ENCODE measurements at places on chromosomes 6 and 20.

DNA sequence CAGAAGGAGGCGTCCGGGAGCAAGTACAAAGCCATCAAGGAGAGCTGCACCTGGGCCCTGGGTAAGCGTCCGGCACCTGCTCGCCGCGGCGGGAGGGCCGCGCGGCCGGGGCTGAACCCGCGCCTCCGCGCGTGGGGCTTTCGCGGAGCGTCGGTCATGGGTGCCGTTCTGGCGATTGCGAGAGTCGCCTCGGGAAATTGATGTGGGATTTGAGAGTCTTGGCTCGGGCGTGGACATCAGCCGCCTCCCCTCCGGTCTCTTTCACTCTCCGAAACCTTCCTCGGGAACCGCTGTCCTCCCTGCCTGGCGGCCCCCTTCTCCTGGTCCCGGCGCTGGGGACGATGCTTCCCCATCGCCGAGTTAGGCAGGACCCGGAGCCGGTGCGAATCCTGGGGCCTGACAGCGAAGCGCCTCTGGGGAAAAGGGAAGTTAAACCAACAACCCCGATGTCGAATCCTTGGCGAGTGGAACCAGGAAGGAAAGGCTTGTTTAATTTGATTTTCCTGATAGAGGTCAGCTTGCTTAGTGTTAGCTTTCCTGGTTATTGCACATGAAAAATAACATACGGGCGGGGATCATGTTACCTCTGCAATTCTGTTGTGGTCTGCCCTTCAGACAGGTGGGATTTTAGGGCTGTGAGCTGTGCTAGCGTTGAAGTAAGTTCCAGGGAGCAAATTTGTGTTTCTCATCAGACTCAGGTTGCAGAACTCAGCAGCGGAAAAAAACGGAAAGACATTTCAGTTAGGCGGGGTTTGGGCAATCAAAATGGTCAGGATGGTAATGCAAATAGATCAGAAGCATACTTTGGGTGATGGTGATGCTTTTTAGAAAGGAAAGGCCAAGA is 594 bp downstream of the ARFGEF3 start:
- DNase-seq = peak; percentile 20

DNA sequence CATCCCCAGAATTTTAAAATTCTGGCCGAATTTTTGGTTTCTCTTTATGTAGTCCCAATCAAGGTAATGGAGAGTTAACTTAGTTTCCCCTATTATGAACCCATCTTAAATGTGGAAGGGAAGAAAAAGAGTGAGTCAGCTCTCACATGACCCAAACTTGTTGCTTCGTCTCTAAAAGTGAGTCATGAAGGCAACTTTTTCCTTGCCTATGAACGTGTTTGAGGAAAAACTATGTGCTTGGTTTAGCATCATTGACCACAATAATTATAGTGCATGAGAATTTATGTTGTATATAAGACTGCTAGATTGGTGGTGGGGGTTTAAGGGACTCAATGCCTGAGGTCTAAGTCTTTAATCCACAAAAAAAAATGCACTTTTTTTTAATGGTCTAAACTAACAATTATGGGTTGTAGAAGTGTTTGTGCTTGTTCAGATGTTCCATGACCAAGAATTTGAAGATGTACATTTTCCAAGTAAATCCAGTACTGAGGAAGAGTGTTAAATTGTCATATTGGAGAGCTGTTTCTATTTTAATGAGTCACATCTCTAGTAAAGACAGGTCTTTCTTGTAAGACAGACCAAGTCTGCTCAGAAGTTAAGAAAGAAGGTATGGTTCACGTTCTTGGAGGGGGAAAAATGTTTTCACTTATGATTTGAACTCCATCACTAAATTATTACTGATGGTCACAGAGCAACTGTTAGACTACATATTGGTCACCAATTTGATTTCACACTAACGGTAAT is 409.9 kb upstream of the MARCKS start:
- no peak for DNase-seq

- DNase-seq = no peak
Observed at GRCh38 chr6:34059914-34060313, 86.0 kb downstream of the GRM4 start.

DNA sequence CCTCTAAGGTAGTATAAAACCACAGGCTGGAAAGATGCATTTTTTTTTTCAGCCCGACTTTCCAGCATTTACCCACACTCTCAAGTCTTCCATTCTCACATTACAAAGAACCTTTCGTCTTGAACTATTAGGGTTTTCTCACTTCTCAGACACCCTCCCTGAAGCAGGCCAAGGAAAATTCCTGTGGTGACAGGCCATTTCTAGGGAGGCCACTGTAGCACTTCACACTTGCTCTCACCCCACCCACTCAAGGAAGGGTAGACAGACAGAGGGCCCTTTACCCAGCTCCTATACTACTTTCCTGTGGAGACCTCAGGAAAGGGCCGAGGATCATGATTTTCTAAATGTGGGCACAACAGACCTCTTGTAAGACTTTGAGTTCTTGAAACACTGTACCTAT is 27.7 kb downstream of the KCNS1 start:
- no peak for DNase-seq

GRCh38 chr20:17664025-17664633 is 17.9 kb downstream of the RRBP1 start:
- DNase-seq = no peak

GRCh38 chr6:131828951-131829350 is 21.1 kb downstream of the ENPP1 start:
- DNase-seq = no peak

- DNase-seq = no peak
Observed at GRCh38 chr6:137434640-137435039, 59.6 kb downstream of the OLIG3 start.

- DNase-seq = no peak
Observed at GRCh38 chr6:159508931-159509330, 184.1 kb downstream of the SOD2 start.

GRCh38 chr20:43590036-43590391 is 723 bp upstream of the IFT52 start:
- DNase-seq = no peak

- DNase-seq = no peak
Observed at GRCh38 chr6:150263765-150264404, 104.9 kb upstream of the IYD start.

GRCh38 chr6:144075875-144076274 is 19.5 kb downstream of the SF3B5 start:
- no peak for DNase-seq

DNA sequence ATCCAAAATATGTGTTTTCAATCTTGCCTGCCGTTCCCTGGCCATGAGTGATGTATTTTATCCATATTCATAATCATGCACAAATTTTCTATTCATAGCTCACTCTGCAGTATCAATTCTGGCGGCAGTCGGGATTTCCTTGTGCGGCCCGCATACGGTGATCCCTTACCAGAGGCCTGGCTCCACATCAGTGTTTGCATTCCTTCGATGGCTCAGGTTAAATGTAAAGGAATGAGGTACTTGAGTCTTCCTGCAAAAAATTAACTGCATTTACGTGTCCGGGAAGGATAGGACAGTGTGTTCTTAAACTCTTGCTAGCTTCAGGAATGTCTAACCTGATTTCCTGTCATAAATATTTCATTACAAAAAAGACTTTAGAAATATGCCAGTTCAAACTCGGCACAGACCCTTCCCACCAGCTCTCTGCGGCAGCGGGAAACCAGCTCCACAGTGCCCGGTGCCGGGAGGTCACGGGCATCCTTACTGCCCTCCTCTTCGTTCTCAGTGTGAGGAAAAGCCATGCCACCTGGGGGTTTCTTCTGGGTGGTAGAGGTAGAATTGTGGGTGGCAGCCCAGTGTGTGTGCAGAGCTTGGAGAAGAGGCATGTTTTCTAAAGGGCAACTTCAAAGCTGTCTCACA is 154.5 kb downstream of the MOXD1 start:
- no peak for DNase-seq

DNA sequence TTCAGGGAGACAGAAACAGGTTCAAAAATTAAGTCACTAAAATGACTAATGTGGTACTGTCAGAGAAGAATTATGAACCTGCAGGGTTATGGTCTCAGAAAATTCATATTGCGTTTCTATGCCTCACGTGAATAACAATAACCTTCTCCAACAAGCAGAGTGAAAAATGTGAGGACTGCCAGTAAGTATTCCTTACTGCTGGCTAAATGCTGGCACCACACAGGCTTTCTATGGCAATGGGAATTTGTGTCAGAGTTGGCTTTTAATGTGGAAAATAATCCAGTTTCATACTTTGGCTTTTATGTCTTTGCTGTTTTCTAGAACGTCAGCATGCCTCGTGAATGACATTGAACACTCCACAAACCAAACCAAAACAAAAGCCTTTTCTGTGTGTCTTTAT is 656.0 kb downstream of the KIF16B start:
- DNase-seq = no peak

DNA sequence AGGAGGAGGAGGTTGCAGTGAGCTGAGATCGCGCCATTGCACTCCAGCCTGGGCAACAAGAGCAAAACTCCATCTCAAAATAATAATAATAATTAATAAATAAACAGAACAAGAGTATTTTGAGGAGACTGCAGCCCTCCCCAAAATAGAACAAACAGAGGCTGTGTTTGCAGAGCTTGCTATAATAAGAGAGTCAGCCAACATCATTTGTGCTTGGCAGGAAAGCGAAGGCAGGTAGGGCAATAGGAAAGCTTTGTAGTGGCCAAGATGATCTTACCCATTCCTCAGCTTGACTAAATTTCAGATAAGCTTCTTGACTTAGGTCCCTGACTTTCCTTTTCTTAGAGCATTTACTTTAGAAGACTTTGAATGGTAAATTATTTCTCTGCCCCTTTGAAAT is 6.7 kb downstream of the C6orf141 start:
- no peak for DNase-seq

DNA sequence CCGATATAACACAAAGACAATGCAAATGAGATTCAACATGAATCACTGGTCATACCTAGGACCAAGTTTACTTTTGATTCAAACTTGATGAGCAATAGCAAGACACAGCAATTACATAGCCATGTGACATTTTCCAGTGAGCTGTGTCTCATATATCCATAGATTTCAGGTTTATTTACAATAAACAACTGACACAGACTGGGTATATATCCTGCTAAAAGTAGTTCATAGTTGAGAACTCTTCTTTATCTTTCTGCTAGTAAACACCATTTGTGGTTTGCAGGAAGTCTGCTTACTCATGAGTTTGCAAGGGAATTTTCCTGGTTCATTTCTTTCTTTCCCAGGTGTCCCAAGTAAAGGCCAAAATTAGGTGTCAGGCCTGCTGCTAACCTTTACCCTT is 343.4 kb downstream of the KIF16B start:
- DNase-seq = no peak

GRCh38 chr20:50256577-50256976 is 65.9 kb downstream of the CEBPB start:
- no peak for DNase-seq

GRCh38 chr20:11320033-11320432 is 597.7 kb upstream of the BTBD3 start:
- DNase-seq = no peak

DNA sequence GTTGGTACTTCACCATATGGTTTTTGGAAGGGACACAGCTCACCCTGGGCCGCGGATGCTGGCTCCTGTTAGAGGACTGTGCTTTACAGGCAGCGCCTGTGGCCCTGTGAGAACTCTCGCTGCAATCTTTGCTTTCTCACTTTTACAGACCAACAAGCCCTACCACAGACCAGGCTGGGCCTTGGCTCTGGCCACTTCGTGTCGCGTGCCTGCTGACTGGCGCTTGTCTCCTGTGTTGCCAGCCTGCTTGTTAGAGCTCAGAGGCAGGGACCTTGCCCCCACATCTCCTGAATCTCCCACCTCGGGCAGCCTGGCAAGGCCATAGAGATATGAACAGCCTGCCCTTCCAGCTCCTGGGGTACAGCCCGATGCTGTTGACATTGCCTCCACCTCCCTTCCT is 56.1 kb downstream of the SYNJ2 start:
- no peak for DNase-seq

GRCh38 chr6:89260832-89261231 is 43.7 kb upstream of the GABRR1 start:
- DNase-seq = no peak

GRCh38 chr6:108113557-108114519 is 39.3 kb upstream of the OSTM1 start:
- DNase-seq = no peak

GRCh38 chr20:19947611-19948264 is 69.4 kb upstream of the NAA20 start:
- no peak for DNase-seq

- DNase-seq = no peak
Observed at GRCh38 chr20:57577679-57578475, 17.0 kb downstream of the PCK1 start.

DNA sequence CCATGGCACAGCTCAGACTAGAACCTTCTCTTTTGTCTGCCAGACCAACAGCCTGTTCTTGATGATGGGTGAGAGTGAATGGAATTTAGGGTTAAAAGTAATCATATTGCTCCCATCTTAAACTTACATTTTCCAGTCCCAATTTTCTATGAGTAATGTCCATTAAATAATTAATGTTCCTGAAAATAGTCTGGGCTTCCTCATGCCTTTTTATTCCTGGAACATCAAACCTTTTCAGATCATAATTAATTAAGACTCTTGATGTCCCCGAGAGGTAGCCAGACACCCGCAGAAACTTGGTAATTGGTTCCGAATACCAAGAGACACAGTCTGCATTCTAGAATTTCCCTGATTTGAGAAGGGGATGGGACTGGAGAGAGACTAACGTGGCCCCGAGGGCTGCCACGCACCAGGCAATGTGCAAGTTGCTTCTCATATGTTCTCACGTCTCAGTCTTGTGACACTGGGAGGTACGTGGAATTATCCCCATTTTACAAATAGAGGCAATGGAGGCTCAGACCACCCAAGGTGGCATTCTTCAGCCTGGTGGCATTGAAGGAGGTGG is 78.6 kb upstream of the TOX2 start:
- DNase-seq = no peak

GRCh38 chr6:121657972-121658371 is 222.5 kb downstream of the GJA1 start:
- DNase-seq = no peak

DNA sequence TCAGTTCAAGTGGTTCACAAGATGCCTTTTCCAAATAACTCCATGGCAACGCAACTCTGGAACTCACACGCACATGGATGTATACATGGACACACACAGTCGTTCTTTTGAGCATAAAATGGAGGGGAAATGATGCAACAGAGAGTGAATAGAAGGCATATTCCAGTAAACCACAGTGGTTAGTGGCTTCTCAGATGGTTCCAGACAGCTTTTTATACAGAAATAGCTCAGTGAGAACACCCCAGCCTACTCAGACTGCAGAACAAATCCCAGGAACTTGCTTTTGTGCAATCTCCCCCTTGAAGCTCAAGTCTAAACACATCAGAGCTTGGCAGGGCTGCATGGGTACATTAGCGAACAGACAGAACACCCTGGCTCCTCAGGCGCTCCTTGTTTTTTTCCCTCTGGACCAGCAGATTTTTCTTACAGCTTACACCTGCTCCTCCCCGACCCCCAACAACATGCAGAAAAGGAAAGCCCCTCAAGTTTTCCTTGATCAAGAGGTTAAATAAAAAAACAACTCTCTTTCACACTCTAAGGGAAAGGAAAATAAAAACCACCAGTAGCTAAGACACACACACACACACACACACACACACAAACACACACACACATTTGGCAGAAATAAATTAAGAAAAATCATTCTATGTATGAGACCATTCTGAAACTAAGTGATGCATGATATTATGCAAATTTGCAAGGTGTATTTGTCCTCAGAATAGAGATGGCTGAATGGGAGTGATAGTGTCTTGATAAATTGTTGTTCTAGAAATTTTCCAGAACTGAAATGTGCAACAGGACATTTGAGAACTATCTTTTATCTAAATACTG is 51.2 kb upstream of the RANBP9 start:
- DNase-seq = no peak

- no peak for DNase-seq
Observed at GRCh38 chr6:63458480-63459115, 113.7 kb upstream of the LOC128125822 start.

GRCh38 chr6:20401205-20402091 is at the start of gene E2F3:
Gene E2F3 (plus strand): TSS chr6:20401879. CDS start chr6:20402233, 354 bp downstream.
- peak; percentile 85 for DNase-seq
